ENCODE measurements at places on chromosomes 1 and 21.

DNA sequence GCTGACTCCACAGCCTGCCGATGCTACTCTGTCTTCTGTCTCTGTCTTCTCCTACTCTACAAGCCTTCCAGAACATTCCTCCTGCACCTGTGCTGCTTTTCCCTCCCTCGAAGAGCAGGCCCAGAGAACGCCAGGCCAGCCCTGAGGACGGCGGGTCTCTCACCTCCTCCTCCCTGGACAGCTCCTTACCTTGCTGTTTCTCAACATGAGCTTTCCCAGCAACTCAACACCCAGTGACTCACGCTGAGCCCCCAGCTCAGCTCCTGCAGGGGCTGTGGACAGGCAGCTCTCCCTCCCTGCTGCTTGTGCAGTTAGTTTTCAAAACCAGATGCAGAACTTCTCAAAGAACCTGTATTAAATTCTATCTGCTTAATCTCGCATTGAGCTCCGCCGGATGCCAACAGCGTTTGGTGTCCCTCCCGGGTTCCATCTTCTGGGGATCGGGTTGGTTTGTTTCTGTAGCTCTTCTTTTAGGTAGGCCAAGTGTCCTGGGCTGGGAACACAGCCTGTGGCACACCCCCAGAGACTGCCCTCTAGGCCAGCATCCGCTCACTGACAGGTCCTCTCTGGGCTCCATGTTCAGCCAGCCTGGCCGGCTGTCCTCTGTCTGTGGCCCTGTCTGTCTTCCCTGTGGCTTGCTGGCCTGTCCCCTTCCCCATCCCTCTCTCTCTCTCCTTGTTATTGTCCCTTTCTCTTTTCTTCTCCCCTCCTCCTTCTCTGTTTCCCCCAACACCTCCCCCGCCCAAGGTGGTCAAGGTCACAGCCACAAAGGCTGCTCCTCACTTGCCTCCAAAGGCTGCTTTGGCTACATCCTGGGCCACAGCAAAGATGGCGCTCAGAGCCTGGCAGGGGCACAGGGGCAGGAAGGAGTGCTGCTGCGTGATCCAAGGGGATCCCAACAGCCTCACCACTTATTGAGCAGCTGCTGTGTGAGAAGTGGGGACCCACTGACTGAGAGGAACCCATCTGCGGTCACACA is 391.0 kb downstream of the MATN1 start:
- no peak for DNase-seq

GRCh38 chr1:212614453-212615200 is 6.1 kb downstream of the ATF3 start:
- no peak for DNase-seq

GRCh38 chr1:17653728-17654351 is 101.3 kb upstream of the ACTL8 start:
- DNase-seq = peak; percentile 29

- DNase-seq = no peak
Observed at GRCh38 chr1:53559391-53559815, 100.2 kb downstream of the DMRTB1 start.

GRCh38 chr1:160400646-160401486 is 502 bp downstream of the VANGL2 start:
- no peak for DNase-seq

- DNase-seq = no peak
Observed at GRCh38 chr1:83689921-83690868, 308.7 kb downstream of the TTLL7 start.

DNA sequence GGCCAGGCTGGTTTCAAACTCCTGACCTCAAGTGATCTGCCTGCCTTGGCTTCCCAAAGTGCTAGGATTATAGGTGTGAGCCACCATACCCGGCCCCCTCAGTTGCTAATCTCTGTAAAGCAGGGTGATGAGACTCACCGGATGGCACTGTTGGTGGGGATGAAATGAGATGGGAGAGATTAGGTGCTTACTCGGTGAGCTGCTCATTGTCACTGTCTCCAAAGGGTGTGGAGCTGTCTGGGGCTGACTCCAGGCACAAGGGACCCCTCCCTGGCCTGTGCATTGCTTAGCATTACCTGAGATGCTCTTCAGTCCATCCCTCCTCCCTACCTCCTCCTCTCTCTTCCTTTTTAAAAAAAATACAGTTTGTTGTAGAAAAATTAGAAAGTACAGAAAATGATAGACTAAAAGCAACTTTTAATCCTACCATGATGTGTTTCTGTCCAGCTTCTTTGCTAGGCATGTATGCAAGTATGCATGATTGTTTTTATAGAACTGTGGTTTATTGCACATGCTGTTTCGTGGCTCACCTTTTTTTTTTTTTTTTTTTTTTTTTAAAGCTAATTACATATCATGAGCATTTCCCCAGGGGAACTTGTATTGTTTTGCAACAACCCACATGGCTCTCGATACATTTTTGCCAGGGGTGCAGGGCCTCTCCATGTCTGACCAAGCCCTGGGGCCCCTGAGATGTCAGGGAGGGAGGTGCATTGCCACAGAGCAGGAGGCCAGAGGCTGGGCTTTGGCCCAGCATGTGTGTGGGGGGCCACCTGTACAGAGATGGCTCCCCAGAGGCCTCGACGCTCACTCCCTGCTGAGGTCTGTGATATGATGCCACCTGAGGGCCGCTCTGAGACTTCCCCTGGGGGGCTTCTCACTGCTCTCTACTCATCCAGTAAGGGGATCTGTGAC is 55.4 kb downstream of the ARHGEF10L start:
- no peak for DNase-seq

DNA sequence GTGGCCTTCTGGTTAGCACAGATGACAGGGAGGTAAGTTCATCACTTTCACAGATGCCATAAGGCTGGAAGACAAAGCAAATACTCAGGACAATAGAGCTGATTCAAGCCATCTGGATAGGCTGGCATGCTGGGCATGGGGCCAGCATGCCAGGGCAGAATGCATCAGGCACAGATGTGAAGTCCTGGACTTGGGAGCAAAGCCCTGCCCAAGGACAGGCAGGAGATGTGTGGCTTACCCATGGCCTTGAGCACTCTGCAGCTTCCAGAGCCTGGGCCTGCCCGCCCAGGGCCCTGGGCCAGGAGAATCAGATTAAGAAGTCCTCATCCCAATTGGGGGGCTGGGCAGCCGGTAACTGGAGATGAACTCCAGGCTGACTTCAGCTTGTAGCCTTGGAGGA is 135.7 kb upstream of the ZC3H12A start:
- no peak for DNase-seq

DNA sequence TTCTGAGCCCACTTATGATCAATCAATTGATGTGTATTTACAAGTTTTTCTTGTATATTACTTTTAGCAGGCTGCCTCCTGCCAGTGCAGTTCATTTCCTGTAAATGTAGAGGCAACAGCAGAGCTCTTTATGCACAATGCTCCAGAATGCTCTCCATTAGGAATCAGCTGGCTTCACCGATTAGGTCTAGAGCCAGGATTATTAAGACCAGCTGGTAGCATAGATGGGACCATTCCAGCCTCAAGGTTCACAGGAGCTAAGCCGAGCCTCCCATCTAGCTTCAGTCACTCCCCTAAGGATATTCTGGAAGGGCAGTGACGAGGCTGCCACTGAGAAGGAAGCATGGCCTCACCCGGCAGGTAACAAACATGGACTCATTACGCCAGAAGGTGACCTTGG is 36.8 kb downstream of the DHRS3 start:
- DNase-seq = no peak

DNA sequence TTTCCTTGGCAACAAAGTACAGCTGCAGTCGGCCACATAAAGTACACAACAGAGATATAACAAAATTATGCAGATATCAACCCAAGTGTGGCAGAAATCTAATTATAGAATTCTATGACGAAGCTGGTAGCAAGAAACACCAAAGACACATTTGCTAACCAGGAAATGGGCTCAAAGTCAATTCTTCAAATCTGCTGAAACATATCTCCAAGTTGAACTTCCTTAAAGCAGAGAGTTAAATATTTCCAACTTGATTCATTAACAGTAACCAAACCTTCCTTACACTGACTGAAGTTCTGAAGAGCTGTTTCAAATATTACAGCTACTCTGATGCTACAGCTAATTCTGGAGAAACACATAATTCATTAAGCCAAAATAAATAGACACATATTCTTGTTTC is 67.6 kb upstream of the SDC3 start:
- DNase-seq = no peak

DNA sequence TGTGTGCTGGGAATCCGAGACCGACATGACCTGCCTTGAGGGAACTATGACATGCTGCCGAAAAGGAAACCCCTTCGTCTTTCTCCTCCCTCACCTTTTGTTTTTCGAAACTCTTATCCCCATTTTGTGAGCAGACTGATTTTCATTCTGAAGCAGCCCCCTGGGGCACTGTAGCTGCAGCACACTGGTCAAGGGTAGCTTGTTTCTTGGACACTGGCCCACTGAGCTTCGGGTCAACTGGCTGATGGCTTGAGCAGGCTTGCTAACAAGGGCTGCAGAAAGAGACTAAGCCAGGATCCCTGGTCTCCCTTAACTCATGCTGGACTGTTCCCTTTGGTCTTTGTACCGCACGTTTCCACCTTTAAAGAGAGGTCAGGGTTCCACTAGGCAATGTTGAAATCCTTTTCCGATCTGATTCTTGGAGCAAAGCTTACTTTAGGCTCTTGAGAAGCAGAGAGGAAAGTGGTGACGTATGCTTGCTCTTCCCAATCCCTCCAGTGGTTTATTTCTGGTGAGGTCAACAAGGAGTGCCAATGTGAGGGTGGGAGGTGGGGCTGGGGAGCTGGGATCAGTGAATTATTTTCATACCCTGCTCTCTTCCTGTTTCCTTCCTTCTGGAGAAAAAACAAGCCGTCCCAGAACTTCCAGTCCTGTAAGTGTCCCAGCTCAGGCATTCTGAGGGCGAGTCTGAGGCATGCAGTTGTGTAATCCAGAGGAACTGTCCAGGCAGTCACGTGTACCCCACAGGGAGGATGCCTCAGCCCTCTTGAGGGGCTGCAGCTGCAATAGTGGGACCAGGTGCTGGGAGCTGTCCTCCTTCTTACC is 7.6 kb downstream of the CYP4B1 start:
- DNase-seq = peak; percentile 26

DNA sequence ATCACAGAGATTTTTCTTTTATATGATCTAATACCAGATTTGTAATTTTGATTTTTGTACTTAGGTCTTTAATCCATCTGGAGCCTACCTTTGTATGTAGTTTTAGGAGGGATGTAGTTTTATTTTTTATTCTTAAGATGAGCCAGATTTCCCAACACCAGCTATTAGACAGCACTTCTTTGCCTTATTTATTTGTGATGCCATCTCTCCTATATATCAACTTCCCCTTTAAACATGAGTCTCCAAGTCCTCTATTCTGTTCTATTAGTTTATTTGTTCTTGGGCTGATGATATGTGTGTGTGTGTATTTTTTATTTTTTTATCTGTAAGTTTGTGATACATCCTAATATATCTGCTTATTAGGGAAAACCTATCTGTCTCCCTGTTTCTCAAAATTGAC is 94.2 kb downstream of the PHTF1 start:
- no peak for DNase-seq

- no peak for DNase-seq
Observed at GRCh38 chr1:206895325-206895724, 1.9 kb upstream of the IL24 start.

DNA sequence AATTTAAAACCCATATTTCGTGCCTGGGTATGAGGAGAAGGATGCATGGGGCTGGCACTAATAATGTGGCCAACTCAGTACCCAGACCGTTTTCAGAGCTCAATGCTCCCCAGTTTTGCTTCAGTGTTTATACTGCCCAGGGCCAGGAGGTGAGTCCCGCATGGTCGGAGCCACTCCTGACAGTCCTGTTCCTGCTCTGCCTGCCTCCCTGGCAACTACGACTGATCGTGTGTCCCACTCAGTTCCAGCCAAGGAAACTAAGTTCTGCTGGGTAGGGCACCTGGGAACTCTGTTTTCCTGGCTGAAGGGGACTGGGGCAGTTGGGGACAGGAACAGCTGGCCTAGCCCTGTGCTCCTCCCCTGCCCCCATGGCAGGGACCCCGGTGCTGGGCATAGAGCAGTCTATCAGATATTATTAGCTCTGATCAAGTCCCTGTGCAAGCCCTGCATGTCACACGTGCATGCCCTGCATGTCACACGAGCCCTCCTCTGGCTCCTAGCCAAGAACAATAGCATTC is 19.2 kb downstream of the S100A7 start:
- DNase-seq = no peak

DNA sequence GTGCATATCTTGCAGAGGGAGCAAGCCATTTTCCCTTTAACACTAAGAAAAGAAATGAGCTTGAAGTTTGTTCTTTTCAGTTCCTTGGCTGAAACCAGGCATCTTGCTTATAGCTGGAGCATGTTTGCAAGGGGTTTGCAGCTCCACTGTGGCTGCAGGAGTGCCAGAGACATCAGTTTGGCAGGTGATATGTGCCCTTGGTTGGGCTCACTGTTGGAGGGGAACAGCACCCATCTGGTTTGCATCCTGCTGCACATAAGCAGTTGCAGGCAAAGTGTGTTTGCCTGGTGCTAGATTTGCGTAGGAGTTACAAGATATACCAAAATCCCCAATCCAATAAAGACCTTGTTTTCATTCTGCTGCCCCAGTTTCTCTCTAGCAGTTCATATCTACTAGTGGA is 47.8 kb upstream of the IKBKE start:
- no peak for DNase-seq

DNA sequence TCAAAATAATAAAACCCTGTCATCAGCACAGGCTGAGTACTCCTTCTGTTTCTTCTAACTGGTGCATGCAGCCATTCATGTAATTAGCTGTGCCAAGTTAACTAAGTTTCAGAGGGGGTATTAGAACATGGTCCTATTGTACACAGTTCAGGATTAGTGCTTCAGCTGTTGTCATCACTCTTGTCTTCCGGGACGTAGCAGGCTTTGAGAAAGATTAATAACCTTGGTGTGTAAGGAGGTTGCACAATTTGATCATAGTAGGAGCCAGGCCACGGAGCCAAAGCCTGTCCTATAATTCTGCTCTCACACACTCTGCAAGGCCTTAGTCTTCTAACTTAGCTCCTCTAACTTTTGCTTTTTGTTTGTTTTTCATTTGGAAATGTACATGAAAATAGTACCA is 44.7 kb downstream of the PTGFRN start:
- DNase-seq = no peak

GRCh38 chr1:205915354-205915990 is 27.8 kb downstream of the SLC26A9 start:
- DNase-seq = no peak

GRCh38 chr1:44724296-44724954 is 6.5 kb downstream of the RNU5D-1 start:
- DNase-seq = no peak

- DNase-seq = no peak
Observed at GRCh38 chr1:116273042-116273783, 99.8 kb upstream of the ATP1A1 start.

DNA sequence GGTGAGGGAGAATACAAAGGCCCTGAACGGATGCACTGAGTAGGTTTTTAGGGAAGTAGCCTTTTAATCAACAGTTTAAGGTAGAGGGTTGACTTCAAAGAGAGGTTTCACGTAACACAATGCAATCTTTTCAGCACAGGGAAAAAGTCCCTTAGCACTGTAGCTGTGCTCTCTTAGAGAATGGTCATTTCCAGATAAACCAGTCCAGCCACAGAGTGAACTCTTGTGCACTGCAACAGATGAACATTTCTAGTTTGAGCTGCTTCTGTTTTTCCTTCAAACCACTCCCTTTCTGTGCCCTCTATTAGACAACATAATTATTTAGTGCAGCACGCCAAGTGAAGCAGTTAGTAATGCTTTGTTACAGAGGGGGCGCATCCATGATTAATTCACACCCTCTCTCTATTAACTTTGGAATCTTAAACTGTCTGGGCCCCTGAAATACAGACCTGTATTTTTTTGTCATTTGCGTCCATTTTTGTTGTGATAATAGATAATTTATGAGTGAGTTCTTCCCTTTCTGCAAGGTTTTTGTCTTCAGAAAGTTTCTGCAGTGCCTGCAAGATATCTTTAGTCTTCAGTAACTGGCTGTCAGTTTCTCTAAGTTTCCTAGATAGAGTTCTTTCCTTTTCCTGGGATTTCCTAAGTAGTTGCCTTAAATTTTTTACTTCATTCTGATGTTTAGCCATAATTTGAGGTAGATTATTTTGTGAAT is 22.9 kb downstream of the LCA5L start:
- peak; percentile 62 for DNase-seq
